BJ (cell line): ENCODE measurements at places on chromosomes 2 and 18.

GRCh38 chr2:215887303-215887702, 126.0 kb downstream of the MREG start:
- DNase-seq: no peak

DNA sequence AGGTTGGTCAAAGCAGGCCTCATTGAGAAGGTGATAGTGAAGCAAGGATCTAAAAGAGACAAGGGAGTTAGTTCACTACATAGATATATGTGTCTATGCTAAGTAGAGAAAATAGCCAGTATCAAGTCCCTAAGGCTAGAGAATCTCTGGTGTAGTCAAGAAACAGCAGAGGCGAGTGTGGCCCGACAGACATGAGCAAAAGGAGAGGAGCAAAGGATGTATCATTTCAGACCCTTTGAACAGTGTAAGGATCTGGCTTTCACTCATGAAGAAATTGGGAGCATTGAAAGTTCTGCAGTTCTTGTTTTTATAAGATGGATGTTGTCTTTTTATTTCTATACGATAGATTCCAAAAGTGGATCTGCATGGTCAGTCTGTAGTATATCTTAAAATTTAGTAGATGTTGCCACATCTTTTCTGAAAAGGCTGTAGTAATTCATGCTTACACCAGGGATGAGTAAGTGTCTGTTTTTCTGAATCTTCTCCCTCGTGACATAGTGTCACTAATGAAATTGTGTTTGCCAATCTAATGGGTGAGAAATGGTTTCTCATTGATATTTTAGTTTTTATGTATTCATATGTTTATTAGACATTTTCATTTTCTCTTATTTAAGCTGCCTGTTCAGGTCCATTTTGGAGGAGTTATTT, 18.8 kb downstream of the SP100 start:
- DNase-seq: no peak

GRCh38 chr18:74281980-74282754, 9.6 kb downstream of the CYB5A start:
- DNase-seq: no peak

DNA sequence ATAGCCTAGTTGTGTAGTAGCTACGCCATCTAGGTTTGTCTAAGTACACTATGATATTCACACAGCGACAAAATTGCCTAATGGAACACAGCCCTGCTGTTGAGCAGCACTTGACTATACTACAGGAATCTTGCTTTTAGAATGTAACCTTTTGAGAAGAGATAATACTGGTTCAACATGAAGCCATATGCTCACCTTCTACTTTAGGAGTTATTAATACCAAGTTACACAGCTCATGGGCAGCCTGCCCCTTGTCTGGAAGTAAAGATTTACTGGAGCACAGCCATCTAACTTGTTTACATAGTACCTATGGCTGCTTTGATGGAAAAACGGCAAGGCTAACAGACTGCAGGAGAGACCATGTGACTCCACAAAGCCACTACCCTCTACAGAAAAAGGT, 174.8 kb downstream of the DYM start:
- DNase-seq: no peak

GRCh38 chr18:26777351-26778053, 88.0 kb downstream of the AQP4 start:
- DNase-seq: no peak

- DNase-seq: no peak
Observed at GRCh38 chr2:190446193-190446592, 38.0 kb downstream of the MFSD6 start.

DNA sequence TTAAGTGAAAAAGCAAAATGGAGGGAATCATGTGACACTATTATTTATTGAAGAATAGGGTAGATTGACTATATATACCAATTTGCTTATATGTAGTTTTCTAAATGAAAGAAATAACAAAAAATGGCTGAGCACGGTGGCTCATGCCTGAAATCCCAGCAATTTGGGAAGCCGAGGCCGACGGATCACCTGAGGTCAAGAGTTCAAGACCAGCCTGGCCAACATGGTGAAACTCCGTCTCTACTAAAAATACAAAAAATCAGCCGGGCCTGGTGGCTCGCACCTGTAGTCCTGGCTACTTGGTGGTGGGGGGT, 59.3 kb upstream of the MYCN start:
- no peak for DNase-seq
